ENCODE measurements at places on chromosomes 4 and X. TPM values are rescaled to one million over a fixed set of nuclear protein-coding genes. Genes with fewer than 3 reads are reported as not detected.
A peak's percentile ranks its signal among the peaks of the same experiment; 100 is the strongest.

DNA sequence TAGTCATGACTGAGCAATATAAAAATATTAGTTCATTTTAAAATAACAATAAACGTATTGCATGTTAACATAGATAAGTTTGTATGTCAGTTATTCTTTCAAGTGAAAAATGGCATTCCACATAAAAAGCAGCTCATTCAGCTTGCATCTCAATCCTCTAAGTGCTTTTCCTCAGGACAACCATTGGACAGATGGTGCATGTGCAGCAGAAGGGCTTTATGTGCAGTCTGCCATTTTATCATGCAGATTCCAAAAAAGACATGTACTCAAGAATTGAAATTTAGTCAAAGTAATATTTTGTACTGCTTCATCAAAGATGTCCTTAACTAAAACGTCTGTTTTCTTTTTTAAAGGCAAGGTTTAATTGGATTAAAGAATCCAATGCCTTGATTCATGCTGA lies 93.4 kb downstream of the RS1 start:
- no peaks in the 10 kb centered on the region for H3K36me3 ChIP-seq
- DNase-seq = no peak
- no peaks in the 10 kb centered on the region for H3K27me3 ChIP-seq

Gene TLL1
- 1.5 TPM for total RNA-seq

Gene GLRA3
- 0.02 TPM for total RNA-seq

Gene SATL1
- 0.72 TPM for total RNA-seq

GRCh38 chr4:82900066-82900410 lies 497 bp upstream of the THAP9 start:
- no peak overlapping the region for H3K27ac ChIP-seq
- H3K4me1 ChIP-seq = peaks cover 12% of the 10 kb centered on the region
- H3K4me3 ChIP-seq = no peak overlapping the region
- H3K27me3 ChIP-seq = no peaks in the 10 kb centered on the region
- no peak for DNase-seq
- H3K36me3 ChIP-seq = peaks cover 8% of the 10 kb centered on the region

GRCh38 chr4:53380221-53380620 lies 2.8 kb downstream of the FIP1L1 start:
- no peaks in the 10 kb centered on the region for H3K27me3 ChIP-seq
- peaks cover 8% of the 10 kb centered on the region for H3K36me3 ChIP-seq
- H3K4me3 ChIP-seq = no peak overlapping the region
- H3K4me1 ChIP-seq = peaks cover 27% of the 10 kb centered on the region

GRCh38 chr4:152028131-152028530 lies 267.3 kb upstream of the GATB start:
- no peaks in the 10 kb centered on the region for H3K27me3 ChIP-seq
- DNase-seq = no peak
- no peaks in the 10 kb centered on the region for H3K36me3 ChIP-seq
- no peak overlapping the region for H3K4me3 ChIP-seq

DNA sequence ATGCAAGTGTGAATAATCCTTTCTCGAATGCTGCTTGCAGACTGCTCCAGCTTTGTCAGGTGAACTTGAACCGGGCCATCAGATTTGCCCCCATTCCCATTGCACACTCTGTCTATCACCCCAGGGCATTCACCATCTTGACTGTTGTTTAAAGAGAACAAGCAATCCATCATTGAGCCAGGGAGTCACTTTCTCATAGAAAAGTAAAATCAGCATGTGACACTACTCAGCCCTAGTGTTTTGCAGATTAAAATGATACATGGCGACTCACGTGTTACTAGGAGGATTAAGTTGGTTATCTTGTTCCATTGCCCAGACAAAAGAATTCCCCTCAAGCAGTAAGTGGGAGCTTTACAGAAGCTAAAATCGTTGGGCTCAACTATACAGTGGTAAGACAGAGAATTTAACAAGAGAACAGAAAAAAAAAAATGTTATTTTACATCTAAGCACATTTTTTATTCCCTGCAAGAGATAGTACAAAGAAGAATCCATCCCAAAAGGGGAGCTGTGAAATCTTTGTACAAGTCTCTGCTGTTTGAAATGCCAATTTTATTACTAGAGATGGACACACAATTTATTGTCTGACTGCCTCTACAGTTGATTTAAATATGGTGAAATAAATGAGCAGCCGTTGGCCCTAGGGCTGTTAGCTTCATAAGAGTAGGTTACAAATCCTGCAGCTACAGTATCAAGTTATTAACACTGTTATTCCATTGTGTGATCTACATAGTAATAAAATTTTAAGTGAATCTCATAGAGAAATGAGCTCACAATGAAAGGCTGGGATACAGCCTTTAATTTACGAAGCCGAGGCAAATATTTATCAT lies 67.5 kb downstream of the NEUROG2 start:
- H3K4me3 ChIP-seq = no peak overlapping the region
- H3K36me3 ChIP-seq = peaks cover 23% of the 10 kb centered on the region
- H3K4me1 ChIP-seq = peaks cover 36% of the 10 kb centered on the region
- DNase-seq = no peak

Gene NUP62CL
- 4.0 TPM for total RNA-seq

Gene MYOZ2
- total RNA-seq = 0.16 TPM

- H3K36me3 ChIP-seq = no peaks in the 10 kb centered on the region
- H3K4me3 ChIP-seq = no peak overlapping the region
- H3K27ac ChIP-seq = no peak overlapping the region
- no peaks in the 10 kb centered on the region for H3K4me1 ChIP-seq
- no peak for DNase-seq
Observed at GRCh38 chr4:161172396-161173026, 991.3 kb downstream of the FSTL5 start.

Gene SYP
- 0.33 TPM for total RNA-seq

DNA sequence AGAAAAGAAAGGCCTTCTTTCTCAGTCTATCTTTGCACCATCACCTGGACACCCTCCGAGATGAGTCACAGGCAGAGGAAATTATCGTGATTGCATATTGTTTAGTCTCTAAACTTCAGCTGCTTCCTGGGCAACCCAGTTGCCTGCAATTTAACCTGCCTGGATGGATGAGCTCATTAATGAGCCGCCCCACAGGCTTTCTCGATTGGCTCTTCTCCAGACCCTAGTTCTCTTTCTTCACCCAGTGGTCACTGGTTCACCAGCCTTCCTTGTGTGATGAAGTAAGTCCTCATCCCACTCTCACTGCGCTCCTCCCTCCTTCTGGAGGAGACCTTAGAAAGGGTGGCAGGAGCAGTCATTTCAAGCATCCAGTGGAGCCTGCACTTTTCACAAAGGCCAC lies 94.4 kb downstream of the SOWAHB start:
- H3K27ac ChIP-seq = peak overlapping the region; percentile 88
- DNase-seq = no peak
- H3K4me1 ChIP-seq = peaks cover 34% of the 10 kb centered on the region
- no peaks in the 10 kb centered on the region for H3K27me3 ChIP-seq
- H3K36me3 ChIP-seq = peaks cover 9% of the 10 kb centered on the region

DNA sequence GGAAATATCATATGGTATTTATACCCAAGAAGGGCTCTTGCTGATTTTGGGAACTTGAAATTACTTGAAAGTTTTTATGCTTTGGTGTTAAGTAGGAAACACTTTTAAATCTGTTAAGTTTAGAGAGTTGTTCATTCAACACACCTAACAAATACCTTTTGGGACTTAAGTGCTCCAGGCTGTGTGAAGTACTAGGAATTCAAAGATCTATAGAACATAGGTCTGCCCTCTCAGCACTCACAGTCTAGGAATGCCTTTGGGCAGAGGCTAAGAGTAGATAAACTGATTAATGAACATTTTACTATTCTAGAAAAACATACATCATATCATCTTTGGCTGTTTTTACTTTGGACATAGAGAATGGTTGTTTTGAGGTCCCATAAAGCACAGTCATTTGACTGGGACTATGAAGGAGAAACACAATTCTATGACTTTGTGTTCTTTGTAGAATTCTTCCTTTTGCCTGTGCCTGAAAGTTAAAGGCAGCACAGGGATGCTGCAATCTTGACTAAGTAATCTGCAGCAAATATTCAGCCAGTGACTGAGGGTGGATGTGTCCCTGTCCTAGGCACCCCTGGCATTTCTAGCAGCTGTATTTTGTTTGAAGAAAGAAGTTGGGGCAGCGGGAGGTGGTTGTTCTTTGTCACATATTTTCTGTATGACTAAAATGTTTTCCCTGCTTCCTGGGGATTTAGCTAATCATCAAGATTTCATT lies 8.3 kb downstream of the BMP3 start:
- H3K27ac ChIP-seq = no peak overlapping the region
- no peaks in the 10 kb centered on the region for H3K36me3 ChIP-seq
- H3K4me3 ChIP-seq = no peak overlapping the region
- peaks cover 89% of the 10 kb centered on the region for H3K27me3 ChIP-seq
- DNase-seq = no peak

Gene TKTL2
- not detected for total RNA-seq

GRCh38 chrX:130857207-130857606 lies 45.8 kb downstream of the ENOX2 start:
- peaks cover 3% of the 10 kb centered on the region for H3K36me3 ChIP-seq
- no peaks in the 10 kb centered on the region for H3K27me3 ChIP-seq
- DNase-seq = no peak
- no peaks in the 10 kb centered on the region for H3K4me1 ChIP-seq

Gene AFM
- not detected for total RNA-seq

DNA sequence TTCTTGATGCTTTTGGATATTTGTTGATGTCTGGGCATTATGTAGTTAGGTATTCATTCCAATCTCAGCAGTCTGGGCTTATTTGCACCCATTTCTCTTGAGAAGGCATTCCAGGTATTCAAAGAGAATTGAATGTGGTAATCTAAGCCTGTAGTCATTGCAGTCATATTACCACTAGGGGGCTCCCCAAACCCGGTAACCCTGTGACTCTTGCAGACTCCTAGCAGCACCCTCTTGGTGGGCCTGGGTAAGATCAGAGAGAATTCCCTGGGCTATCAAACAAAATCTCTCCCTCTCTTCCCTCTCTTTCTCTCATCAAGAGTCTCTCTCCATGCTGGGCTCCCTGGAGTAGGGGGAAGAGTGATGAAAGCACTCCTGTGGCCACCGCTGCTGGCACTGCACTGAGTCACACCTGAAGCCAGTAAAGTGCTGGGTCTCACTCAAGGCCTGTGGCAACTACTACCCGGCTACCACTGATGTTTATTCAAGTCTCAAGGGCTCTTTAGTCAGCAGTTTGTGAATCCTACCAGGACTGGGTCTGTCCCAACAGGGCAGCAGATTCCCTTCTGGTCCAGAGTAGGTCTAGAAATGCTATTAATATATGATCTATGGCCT lies 187.7 kb upstream of the NUDT10 start:
- no peaks in the 10 kb centered on the region for H3K36me3 ChIP-seq
- no peaks in the 10 kb centered on the region for H3K4me1 ChIP-seq
- H3K27ac ChIP-seq = no peak overlapping the region
- H3K4me3 ChIP-seq = no peak overlapping the region
